ENCODE measurements at places on chromosomes 12 and 14.

- DNase-seq: no peak
These were observed 11.7 kb upstream of the CCDC177 start for GRCh38 chr14:69586404-69586803.

GRCh38 chr14:104229534-104230055 lies 91.2 kb downstream of the KIF26A start:
- no peak for DNase-seq

DNA sequence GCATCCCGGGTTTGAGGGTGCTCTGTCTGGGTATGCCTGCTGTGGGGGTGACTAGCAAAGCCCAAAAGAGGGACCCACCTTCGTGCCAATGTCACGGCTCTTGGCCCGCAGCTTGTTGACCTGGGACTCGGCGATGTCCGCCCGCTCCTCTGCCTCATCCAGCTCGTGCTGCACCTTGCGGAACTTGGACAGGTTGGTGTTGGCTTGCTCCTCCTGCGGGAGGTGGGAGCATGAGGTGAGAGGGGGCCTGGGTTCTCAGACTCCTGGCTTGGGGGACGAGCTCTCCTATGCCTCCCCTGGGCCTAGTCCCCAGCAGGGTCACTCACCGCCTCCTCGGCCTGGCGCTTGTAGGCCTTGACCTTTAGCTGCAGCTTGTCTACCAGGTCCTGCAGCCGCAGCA lies 5.6 kb upstream of the MYH6 start:
- DNase-seq: no peak

DNA sequence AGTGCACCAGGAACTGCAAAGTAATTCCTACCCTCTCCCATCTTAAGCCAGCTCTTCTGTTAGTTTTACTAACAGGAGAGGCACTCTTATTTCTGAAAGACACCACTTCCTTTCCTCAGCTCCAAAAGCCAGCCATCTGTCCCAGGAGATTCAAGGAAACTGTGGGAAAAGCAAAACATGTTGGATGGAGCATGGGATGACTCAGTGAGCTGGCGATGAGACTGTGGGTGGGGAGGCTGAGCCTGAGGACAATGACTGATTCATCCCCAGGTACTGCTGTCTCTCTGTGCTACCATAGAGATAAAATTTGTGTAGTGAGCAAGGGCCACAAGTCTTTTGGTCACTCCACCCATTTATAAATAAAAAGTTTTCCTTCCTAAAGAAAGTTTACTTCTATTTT lies 141.4 kb downstream of the MYRFL start:
- DNase-seq: no peak

DNA sequence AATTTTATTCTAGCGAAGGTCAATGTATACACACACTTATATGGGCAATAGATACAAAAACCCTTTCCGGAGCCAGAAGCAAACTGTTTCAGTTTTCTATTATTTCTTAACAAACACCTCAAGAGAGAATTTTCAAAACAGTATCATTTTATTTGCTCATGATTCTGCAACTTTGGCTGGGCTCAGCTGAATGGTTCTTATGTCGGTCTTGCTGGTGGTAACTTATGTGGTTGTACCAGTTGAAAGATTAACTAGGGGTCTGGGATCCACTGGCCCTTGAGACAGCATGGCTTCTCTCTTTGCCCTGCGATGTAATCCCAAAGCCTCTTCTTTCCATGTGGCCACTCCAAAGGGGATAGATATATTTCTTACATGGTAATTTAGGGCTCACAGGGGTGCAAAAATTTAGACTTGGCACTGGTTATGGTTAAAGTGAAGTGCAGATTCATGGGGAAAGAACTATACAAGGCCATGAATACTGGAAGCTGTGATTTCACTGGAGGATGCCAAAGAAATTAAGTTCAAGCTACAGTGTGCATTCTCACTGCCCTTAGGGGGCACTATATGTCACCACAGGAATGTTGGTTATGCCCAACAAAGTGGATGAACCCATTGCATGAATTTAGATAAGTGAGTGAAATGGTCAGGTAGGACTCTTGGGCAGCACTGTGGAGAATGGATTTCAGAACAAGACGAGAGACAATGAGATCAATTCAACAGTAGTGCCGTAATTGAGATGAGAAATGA lies 94.3 kb upstream of the NAV3 start:
- no peak for DNase-seq

- no peak for DNase-seq
These were observed 49.7 kb downstream of the SYNE2 start for GRCh38 chr14:63902375-63902976.

DNA sequence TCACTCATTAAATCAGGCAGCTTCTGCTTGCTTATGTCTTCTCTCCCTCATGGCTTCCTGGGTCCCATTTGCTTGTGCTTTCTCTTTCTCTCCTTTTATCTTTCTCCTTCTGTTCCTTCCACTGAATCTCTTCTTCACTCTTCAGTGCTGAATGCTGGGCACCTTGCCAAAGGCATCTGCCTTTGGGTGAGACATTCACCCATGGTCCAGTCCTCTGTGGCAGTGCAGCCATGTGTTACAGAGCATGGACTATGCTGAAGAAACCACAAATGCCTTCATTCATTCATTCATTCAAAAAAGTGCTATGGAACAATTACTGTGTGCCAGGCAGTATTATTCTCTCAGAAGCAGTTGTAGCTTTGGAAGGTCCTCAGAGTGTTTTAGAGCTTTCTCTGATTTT lies 344.4 kb upstream of the STXBP6 start:
- no peak for DNase-seq

- no peak for DNase-seq
These were observed 44.4 kb downstream of the ANO6 start for GRCh38 chr12:45260104-45260815.

DNA sequence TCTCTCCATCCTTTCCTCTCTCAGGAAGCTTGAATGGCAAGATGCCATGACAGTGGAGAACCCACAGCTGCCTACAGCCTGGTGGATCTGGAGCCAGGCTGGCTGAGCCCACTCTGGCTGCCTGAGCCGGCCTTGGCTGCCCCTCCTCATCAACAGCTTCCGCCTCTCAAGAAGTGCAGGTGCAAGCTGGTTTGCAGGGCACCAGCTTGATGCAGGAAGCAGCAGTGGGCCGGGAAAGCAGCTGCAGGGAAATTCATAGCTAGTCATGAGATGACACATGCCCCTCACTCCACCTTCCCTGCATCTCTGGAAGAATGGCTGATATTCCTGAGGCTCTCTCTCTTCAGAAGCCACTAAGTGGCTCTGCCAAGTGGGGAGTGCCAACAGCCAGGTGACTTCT lies 289.1 kb downstream of the RPS29 start:
- no peak for DNase-seq

GRCh38 chr14:73804636-73805035 lies 47.0 kb upstream of the PTGR2 start:
- no peak for DNase-seq

- no peak for DNase-seq
These were observed 15.7 kb upstream of the VSIG10 start for GRCh38 chr12:118119449-118119879.

DNA sequence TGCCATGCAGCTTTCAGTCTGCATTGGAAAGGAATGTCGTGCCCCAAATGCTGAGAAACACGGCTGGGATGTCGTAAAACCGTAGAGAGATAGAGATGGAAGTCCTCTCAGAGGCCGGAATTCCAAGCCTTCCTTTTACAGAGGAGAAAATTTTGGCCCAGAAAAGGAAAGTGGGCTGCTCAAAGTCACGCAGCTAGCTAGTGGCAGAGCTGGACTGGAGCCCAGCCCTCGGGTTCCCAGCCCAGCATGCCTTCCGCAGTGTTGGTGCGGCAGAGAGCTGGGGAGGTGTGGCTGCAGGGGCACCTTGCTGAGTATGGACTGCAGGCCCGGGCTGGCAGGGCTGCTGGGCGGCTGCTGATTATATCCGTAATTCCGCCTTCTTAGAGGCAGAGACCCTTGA lies 50.3 kb downstream of the KCNA1 start:
- peak; percentile 92 for DNase-seq

DNA sequence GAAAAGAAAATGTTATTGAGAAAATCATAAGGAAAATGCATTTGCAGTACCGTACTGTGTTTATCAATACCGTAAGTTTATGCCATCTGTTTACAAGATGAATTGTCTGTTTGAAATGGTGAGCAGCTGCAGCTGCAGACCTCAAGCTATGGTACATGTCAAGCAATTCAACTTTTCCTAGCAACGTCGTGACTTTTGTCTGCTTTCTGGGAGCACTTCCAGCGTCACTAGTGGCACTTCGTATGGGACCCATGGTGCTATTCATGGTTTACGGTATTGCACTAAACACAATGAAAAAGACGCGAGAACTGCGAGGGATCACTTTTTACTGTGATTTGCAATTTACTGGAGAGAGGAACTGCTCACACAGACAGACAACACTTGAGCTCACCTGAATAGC lies 160.8 kb downstream of the UNC79 start:
- DNase-seq: no peak

DNA sequence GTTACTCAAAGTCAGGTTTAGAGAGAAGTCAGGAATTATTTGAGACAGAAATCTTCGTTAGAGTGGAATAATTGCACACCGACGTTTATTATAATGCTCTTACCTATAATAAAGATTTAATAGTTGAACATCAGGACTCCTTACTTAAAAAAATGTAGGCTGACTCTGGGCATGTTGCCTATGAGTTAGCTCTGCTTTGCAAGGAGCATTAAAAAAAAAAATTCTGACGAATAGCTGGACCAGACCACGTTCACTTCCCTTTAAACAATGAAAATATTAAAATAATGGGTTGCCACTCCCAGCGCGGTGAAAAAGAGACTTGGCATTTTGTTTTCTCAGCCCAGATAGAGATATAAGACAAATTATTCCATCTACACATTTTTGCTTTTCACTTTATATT lies 574 bp upstream of the FANCM start:
- DNase-seq: peak; percentile 49

- DNase-seq: no peak
These were observed 88.2 kb downstream of the TMX1 start for GRCh38 chr14:51328064-51328771.

- DNase-seq: no peak
These were observed 13.8 kb downstream of the STON2 start for GRCh38 chr14:81386290-81386745.

DNA sequence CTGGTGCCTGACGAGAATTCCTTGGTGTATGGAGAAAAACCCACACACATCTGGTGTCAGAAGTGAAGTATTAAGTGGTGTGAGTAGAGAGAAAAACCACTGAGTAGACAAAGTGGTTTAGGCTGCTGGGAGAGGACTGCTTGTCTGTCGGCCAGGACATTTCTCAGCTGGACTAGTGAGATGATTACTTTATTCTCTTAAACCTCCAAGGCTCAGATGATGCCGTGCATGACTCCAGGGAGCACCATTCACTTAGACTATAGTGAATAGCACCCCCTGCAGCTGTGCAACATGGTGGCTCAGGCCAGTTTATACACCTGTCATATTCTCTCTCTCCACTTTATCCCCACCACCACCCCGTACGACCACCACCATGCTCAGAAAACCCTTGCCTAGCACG lies 28.5 kb upstream of the NFYB start:
- DNase-seq: no peak

Data from NCI-H446 (cell line).